ENCODE measurements at places on chromosomes 11 and 22. TPM values are rescaled to one million over a fixed set of nuclear protein-coding genes. Genes with fewer than 3 reads are reported as not detected.

The PHLDA2 gene
- 5.8 TPM for total RNA-seq

The OR4A16 gene
- total RNA-seq: not detected

The C11orf86 gene
- not detected for total RNA-seq

The PKP3 gene
- total RNA-seq: 0.56 TPM

The DUSP18 gene
- 10.0 TPM for total RNA-seq

The TSPAN32 gene
- 0.46 TPM for total RNA-seq

The BBOX1 gene
- not detected for total RNA-seq

The OR8G5 gene
- not detected for total RNA-seq

All from smooth muscle cell of the pulmonary artery (primary cell).